ENCODE measurements at places on chromosomes 6 and 20. TPM values are rescaled to one million over a fixed set of nuclear protein-coding genes. Genes with fewer than 3 reads are reported as not detected.

GRCh38 chr20:40422656-40423055, 266.4 kb downstream of the MAFB start:
- no peak for DNase-seq

DNA sequence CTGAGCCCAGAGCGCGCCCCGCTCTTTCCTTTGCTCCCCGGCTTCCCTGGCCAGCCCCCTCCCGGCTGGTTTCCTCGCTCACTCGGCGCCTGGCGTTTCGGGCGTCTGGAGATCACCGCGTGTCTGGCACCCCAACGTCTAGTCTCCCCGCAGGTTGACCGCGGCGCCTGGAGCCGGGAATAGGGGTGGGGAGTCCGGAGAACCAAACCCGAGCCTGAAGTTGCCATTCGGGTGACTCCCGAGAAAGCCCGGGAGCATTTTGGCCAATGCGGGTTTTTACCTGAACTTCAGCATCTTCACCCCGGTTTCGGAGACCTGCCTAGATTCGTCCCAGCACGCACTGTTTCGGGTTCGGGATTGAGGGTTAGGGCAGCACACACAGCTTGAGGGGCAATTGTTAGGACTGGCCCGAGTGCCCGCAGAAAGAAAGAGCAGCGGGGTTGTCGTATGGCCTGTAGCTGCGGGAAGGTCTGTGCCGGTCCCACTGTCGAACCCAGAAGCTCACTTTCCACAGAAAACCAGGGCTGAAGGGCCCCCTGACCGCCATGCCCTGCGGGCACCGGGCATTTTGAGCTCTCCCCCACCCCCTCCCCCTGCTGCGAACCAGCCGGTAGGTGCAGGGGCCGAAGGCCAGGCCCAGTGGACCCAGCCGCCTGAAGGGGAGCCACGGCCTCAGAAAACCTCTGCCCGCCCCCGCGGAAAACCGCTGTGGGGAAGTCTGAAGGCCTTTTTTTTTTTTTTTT, 2.1 kb downstream of the FOXP4 start:
- no peak for DNase-seq

GRCh38 chr6:127897484-127897883, 3.4 kb downstream of the THEMIS start:
- no peak for DNase-seq

- no peak for DNase-seq
Observed at GRCh38 chr20:17825960-17826843, 126.4 kb downstream of the BANF2 start.

DNA sequence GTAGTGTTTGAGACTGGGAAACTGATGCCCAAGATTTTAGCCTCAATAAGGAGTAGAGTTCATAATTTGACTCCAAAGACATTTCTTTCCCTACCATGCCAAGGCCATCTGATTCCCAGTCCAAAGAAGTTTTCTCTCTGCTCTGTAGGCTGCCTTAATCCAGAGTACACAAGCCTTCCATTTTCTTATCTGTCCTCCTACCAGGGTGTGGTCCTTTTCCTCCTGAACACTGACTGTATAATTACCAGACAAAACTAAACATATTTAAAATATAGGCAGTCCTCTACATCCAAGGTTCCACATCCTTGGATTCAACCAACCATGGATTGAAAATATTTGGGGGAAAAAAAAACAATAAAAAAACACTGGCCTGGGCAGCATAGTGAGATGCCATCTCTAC, 108.4 kb downstream of the SLC16A10 start:
- no peak for DNase-seq

- no peak for DNase-seq
Observed at GRCh38 chr6:36631326-36632011, 37.3 kb downstream of the SRSF3 start.

- DNase-seq, result peak; percentile 75
Observed at GRCh38 chr20:4894981-4895381, 106.3 kb downstream of the SLC23A2 start.

DNA sequence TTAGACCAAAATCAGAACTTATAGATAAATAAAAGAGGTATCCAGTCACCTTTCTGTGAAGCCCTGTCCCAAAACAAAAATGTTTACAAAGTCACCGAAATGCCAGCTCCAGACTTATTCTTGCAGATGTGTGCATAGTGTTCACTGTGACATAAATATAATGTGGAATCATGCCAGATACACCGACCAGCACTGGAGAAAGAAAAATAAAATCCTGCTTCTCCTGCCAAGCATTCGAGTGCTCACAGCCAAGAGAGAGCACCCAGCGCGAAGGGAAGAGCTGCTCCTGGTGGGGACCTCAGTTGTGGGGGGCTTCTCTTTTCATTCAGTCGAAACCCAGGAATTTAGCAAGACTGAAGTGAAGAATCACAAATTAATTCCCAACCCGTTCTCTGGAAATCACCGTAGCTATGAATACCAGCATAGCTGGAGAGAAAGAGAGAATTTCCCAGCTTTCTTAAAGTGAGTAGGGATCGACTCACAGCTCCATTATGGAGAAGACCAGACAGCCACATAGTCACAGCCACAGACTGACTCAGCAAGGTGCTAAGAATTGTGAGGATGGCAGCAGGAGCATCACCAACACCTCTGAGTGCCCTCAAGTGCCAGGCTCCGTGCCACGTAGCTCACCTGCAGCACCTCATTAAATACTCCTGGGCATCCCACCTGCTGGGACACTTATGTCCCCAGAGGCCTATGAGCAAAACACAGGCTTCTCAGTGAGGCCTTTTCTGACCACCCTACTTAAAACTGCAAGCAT, 33.2 kb downstream of the BFSP1 start:
- peak; percentile 32 for DNase-seq

DNA sequence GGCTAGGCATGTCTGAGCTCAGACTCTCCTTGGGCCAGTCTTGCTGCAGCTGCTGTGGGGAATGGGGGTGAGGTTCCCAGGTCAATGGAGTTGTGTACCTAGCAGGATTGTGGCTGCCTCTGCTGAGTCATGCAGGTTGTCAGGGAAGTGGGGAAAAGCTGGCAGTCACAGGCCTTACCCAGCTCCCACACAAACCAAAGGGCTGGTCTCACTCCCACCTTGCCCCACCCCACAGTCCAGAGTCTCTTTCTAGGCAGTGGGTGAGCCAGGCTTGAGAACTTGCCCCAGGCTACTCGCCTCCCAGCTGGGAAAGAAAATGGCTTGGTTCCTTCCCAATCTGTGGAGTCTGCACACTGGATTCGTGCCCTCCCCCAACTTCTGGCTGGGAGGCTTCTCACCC, 65.7 kb downstream of the SCP2D1 start:
- no peak for DNase-seq

DNA sequence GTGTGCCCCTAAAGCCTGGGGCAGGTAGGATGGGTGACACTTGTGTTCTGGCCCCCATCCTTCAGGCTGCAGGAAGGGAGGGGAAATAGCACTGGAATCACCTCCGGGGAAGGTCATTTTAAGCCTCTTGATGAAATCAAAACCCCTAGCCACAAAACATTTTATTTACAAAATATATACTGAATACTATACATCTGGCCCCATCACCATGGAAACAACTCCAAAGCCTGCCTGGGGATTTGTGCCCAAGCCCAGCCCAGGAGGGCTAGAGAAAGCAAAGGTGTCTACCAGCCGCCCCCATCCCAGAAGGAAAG, 2.6 kb downstream of the SMIM29 start:
- DNase-seq, result no peak

GRCh38 chr6:25619217-25619616, 32.8 kb upstream of the SCGN start:
- no peak for DNase-seq

- no peak for DNase-seq
Observed at GRCh38 chr6:170164271-170164900, 126.5 kb downstream of the DLL1 start.

DNA sequence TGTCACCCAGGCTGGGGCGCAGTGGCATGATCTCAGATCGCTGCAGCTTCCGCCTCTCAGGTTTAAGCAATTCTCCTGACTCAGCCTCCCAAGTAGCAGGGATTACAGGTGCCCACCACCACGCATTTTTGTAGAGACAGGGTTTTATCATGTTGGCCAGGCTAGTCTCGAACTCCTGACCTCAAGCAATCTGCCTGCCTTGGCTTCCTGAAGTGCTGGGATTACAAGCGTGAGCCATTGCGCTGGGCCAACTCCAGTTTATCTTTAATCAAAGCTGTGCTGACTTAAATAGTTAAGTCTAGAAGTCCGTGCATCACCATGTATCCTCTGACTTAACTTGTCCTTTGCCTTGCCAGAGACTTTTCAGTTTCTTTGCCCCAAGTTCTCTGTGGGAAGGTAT, 224.3 kb downstream of the TMEM242 start:
- DNase-seq, result no peak

- no peak for DNase-seq
Observed at GRCh38 chr20:5570452-5570851, 179.7 kb upstream of the SHLD1 start.

DNA sequence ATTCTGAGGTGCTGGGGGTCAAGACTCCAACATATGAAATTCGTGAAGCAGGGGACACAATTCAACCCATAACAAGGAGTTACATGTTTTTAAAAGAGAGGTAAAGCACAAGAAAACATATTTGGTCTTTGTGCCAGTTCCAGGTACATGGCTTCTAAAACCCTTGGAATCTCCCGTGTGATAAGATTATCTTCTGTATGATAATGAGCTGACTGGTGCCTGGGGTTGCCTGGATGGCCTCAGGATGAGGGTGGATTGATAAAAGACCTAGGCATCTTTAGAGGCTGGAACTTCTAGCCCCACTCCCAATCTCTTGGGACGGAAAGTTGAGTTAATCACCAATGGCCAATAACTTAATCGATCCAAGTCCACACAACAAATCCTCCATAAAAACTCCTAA, 87.0 kb downstream of the FAM217A start:
- no peak for DNase-seq

DNA sequence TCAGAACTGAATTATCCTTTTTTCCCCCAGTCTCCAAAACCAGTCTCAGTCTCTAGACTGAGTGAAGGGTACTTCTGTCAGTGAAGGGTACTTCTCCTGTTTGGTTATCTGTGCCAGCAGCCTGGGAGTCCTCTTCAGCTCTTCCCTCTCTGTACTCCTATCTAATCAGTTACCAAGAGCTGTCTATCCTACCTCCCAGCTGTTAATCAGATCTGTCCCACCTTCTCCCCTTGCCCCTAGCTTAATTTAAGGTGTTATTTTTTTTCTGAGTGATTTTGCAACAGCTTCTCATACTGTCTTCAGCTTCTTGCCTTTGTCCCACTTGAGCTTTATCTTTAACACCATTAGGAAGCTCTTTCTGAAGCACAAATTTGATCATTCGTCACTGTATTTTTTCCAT, 491.9 kb upstream of the SOX4 start:
- DNase-seq, result no peak

DNA sequence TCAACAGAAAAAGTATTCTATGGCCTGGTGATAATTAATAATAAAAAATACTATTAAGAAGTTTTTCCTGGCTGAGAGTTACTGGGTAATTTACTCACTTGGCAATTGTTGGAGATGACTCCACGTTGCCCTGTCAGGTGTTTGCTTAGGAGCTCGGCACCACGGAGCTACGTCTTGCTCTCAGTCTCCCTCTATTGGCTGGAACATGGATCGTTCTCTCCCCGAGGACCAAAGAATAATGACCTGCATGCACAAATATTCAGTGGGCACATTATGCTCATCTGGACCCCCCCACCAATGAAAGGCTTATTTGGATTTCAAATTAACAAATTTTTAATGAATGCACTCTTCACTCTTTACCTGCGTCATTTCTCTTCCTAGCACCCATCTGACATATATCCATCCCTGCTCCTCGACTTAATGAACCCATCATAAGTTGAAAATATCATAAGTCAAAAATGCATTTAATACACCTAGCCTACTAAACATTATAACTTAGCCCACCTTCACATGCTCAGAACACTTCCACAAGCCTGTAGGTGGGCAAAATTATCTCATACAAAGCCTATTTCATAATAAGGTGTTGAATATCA, 71.0 kb upstream of the CD83 start:
- no peak for DNase-seq

DNA sequence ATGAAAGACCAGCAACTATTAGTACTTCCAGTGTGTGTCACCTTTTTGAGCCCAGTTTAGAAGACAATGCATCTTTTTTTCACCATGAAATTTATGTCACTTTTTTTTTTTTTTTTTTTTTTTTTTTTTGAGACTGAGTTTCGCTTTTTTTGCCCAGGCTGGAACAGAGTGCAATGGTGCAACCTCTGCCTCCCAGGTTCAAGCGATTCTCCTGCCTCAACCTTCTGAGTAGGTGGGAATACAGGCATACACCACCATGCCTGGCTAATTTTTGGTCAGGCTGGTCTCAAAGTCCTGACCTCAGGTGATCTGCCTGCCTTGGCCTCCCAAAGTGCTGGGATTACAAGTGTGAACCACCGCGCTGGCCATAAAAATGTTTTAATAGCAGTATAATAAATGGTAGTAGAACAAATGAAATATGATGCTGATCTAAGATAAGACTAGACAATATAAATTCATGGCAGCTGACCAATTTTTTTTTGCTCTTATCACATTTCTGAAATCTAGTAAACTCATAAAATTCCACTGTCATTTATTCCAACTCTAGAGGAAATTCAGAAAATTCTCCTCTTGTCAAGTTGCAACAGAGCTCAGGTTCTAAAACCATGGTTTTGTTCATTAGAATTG, 21.3 kb downstream of the NHSL1 start:
- no peak for DNase-seq

DNA sequence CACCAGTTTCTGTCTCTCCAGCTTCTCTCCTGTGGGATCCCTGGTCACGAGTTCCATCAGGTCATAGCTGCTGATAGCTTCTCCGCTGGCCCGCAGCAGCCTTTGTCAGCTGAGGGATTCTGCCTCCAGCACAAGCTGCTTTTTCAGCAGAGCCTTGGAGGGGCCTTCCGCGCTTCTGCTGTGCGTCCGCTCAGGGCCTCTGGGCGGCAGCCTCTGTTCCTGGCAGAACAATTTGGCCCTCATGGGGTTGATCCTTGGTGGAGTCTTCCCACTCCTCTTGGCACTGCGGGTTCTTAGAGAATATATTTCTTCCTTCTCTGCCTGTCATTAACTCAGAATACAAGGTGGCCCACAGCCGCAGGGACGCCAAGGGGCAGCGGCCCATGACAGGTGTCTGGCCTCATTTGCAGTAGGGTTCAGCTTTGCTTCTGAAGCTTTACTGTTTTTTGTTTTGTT, 158.8 kb downstream of the DTNBP1 start:
- DNase-seq, result peak; percentile 76

- DNase-seq, result no peak
Observed at GRCh38 chr20:38685853-38686473, 38.3 kb upstream of the SLC32A1 start.

GRCh38 chr6:1872649-1873131, 263.0 kb downstream of the FOXC1 start:
- no peak for DNase-seq

- no peak for DNase-seq
Observed at GRCh38 chr6:22145823-22146677, 150.8 kb downstream of the PRL start.

- DNase-seq, result peak; percentile 59
Observed at GRCh38 chr6:156351346-156351966, 425.7 kb upstream of the ARID1B start.

GRCh38 chr6:116876635-116877611, at the start of gene RFX6:
Gene RFX6 (plus strand): TSS chr6:116877242. CDS start chr6:116877276, 34 bp downstream.
- no peak for DNase-seq

Gene SPATA2
- 7.1 TPM for total RNA-seq

Gene CDH4
- total RNA-seq, result 1.3 TPM

Gene PRR18
- not detected for total RNA-seq

Gene PERP
- total RNA-seq, result 26.0 TPM

Gene HAO1
- total RNA-seq, result not detected

Gene POM121L2
- not detected for total RNA-seq

Gene PTPRT
- total RNA-seq, result not detected

Gene BNIP5
- total RNA-seq, result not detected

Gene PRDM1
- total RNA-seq, result 0.29 TPM

Gene TTBK1
- total RNA-seq, result 0.08 TPM

Gene DHX35
- 10.3 TPM for total RNA-seq

Gene BACH2
- total RNA-seq, result 2.6 TPM

Gene HLA-DQB1
- total RNA-seq, result not detected

Gene SMIM8
- 12.1 TPM for total RNA-seq

Gene NRSN1
- total RNA-seq, result not detected

Gene DUSP15
- 2.1 TPM for total RNA-seq

Measured in osteocyte (in vitro differentiated cells).